ACHN (cell line): ENCODE measurements at places on chromosomes 11 and 22.

DNA sequence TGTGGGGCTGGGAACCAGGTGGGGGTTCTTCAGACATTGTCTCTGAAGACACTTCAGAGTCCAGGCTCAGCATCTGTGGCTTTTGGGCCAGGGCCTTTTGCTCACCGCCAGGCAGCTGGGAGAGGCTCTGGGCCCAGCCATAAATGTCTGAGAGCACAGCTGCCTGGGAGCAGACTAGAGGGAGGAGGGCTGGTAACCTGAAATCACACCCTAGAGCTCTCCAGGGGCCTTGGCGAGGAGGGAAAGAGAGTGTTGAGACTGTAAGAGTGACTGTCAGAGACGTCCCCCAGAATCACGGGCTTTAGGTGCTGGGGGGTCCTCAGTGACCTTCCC lies 4.1 kb downstream of the TRABD start:
- DNase-seq = no peak

DNA sequence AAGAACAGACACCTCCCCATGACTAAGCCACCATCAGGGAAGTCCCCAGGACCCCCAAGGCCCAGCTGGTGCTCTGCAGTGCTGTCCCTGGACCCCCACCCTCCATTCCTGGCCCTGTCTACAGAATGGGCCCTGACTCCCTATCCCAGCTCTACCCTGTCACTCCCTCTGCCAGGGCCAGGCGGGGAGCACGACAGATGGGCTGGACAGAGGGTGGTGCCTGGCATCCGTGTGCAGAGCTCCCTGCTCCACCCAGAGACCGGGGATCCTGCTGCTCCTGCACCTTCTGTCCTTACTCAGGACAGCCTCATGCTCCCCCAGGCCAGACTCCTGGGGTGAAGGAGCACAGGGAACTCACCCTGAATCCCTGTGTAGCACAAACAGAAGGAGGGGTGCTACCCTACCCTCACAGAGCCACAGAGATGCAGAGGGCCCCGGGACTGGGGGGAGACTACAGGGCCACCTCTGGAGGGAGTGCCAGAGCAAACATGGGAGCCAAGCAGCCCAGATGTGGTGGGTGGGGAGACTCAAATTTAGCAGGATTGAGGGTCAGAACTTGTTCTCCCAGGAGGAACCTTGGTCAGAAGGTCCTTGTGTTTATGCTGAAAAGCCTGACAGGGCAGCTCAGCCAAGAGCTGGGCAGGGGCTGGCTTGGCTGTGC lies 2.0 kb downstream of the ARVCF start:
- DNase-seq = no peak

- no peak for DNase-seq
These were observed 1494.6 kb downstream of the TBC1D22A start for GRCh38 chr22:48256776-48257684.

DNA sequence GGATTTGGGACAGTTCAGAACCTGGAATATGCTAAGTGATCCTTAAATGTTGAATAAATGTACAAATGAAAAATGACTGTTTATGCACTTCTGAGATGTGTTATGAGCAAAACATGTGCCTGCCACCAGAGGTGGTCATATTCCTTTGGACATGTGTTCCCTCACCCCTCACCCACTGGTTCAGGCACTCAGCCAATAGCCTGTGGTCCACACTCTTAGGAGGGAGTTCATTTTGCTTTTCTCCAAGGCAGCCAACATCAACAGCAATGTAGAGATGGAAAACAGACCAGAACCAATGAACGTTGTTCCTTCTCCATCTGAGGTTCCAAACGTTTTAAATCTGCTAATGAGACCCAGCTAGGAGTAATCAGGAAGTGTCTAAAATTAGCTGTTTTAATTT lies 44.0 kb downstream of the RPUSD4 start:
- no peak for DNase-seq

DNA sequence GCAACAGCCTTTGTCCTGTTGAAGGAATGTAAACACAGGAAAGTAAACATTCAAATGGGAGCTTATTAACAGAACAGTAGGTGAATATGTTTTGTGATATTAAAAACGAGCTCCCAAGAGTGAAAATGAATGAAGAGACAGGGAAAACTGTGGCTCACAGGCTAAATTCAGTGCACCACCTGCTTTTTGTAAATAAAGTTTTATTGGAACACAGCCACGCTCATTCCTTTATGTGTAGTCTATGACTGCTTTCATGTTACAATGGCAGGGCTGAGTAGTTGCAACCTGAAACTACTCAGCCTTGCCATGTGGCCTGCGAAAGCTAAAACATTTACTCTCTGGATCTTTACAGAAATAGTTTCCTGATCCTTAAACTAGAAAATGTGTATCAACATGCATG lies 136.9 kb downstream of the MYO18B start:
- DNase-seq = no peak

GRCh38 chr11:35011944-35012343 lies 95.5 kb downstream of the PDHX start:
- DNase-seq = no peak

- DNase-seq = no peak
These were observed 2.9 kb downstream of the PAK1 start for GRCh38 chr11:77470971-77471370.

DNA sequence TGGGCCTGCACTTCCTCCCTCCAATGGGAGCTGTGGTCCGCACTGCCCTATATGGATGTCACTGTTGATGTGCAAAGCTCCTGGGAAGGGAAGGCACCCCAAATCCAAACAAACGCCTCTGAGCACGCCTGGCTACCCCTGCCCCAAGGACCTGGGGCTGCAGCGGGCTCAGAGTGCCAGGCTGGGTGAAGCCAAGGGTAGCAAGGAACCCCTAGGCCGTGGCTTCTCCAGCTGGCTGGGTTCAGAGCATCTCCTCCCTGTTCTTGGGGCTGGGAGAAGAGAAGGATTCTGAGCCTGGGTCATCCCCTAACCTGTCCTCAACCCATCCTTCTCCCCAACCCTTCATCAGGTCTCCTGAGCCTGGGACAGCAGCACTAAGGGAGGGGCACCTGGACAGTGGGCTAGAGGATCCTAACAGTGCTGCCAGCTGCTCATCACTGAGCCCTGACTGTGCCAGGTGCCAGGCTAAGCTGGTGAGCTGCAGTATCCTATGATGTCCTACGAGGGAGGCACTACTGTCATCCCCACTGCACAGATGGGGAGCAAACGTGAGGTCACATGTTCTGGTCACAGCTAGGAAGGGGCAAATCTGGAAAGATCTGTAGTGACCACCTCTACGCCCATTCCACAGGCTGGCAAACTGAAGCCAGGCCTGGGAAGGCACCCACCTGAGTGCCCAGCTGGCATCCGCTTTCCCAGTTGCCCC lies 3.0 kb downstream of the SSTR3 start:
- no peak for DNase-seq

DNA sequence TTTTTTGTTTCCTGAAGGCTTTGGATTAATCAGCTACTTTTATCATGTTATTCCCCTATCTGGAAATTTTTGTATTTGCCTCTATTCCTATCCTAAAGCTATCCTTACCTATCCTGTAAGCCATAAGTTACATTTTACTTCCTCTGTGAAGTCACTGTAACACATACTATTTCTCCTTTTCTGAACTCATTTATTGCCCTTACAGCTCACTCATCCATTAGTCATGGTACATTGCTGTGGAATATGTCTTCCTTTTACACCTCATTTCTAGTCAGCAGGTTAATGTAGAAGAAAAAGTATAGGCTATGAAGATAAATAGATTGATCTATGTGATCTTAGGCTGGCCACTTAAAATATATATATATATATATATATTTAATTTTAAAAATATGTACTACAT lies 28.0 kb downstream of the SWAP70 start:
- peak; percentile 16 for DNase-seq

DNA sequence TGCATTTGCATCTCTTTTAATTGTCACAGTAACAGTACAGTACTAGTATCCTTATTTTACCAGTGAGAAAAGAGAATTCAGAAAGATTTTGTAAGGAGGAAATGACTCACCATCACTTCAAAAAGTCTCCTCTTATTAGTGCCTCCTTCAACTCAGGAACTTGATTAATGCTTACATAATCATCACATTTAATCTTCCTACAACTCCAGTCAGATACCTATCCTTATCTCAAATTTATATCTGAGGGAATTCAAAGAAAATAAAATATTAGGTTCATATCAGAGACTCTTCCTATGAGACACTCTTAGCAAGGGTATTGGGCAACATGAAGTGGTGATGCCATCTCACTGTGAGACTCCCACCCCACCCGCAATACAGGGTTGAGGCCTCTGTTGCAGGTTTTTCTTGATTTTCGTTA lies 26.1 kb upstream of the CTSC start:
- no peak for DNase-seq

DNA sequence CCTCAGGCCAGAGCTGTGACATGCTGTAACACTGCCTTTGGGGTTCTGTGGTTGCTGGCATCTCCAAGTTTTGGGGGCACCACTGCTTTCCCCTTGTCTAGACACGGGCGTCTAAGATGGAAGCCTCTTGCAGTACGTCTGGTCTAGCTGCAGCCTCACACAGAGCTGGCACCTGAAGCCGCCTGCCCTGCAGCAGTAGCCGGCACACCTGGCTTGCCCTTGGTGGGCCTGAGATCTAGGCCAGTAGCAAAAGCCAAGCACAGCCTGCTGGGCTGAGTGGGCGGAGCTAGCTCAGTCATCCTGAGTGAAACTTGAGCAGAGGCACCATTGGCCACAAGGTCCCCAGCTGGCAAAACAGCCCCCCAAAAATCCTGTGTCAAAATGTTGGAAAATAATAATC lies 154.2 kb downstream of the DLG2 start:
- DNase-seq = no peak

GRCh38 chr22:23856721-23857605 lies 712 bp upstream of the SLC2A11 start:
- peak; percentile 74 for DNase-seq

- peak; percentile 95 for DNase-seq
These were observed 9.5 kb downstream of the FOLR3 start for GRCh38 chr11:72144807-72145565.

DNA sequence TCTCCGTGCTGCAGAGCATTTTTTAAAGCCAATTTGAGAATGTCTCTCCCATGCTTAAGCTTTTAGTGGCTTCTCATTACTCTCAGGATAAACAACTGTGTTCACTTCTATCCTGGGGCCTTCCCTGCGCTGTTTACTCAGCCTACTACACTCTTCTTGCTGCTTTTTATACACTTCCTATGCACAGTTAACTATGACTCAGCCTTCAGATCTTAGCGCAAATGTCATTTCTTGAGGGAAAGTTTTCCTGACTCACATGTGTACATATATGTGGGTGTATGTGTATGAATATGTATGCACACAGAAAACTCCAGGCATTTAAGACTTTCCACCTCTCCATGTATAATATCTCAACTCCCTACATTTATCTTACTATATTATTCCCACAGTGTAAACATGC lies 9.8 kb downstream of the THAP12 start:
- peak; percentile 11 for DNase-seq

GRCh38 chr11:41799754-41800153 lies 340.3 kb upstream of the LRRC4C start:
- no peak for DNase-seq

DNA sequence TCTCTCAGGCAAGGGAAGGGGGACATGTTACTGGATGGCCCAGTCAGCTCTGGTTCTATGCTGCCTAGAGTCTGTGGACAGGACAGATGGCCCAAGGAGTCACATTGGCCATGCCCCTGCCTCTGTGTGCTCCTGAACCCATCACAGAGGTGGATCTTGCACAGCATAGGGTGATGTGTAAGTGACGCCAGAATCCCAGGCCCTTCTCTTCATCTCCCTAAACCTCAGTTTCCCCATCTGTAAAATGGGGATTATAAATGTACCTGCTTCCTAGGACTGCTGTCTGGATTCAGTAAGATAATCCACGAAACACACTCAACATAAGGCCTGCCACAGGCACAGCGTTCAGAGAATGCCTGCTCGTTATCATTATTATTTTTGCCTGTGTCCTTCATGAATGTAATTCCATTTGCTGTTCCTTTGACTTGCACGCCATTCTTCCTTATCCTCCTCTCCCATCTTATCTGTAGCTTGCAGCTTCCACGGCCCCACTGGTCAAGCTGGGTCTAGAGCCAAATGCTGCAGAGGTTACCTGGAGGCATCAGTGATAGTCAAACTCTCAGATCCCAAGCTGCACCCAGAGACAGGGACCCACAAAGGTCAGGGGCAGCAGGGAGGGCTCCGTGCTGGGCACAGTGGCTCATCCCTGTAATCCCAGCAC lies 207.0 kb downstream of the MN1 start:
- DNase-seq = no peak

DNA sequence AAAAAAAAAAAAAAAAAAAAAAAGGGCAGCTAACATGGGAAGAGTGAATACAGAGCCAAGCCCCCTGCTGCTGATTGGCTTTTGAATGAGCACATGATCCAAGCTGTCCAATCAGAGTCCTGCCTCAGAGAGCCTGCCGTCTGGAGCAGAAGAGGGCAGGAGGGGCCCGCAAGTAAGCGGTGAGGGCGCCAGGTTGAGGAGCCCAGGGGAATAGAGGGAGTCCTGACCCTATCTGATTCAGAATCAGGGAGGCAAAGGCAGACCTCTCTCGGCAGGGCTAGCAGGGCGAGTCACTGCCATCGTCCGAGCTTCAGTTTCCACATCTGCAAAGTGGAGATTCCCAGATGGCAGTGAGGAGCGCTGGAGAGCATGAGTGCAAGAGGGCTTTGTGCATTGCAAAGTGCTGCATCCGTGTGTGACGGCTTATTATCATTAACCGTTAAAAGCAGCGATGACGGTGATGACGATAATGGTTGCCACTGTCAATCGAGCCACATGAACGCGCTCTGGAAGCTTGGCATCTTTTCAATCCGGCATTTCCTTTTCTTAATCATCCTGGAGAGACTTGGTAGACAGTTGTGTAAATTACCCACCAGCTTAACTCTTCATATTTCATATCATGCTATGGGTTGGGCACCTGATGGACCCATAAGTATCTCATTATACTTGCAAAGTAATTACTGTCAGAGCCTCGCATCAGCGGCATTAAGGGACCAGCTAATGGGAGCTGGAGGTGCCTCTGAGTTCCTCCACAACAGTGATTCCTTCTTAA lies 68.6 kb upstream of the ATXN10 start:
- DNase-seq = peak; percentile 51

DNA sequence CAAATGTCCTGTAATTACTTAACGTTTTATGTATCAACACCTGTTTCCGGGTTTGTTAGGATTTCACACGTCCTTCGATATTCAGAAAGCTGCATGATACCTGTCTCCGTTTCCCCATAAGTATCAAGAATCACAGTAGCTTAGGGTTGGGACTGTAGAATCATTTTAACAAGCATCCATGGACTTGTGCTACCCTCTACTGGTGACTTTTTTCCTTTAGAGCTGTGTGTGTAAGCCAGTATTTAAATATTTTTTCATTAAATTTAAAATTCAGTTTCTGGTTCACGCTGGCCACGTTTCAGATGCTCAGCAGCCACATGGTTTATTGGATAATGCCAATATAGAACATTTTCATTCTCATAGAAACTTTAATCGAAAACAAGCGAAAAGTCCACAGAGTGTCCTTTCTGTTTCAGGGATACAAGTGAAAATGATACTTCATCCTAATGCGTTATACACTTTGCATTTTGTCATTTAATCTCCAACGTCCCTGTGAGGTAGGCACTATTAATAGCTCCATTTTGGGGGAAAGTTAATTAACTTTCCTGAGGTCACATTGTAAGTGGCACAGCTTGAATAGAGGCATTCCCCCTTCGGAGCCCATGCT lies 61.5 kb upstream of the SLC25A18 start:
- peak; percentile 64 for DNase-seq
